ENCODE measurements at places on chromosomes 6 and 20.

DNA sequence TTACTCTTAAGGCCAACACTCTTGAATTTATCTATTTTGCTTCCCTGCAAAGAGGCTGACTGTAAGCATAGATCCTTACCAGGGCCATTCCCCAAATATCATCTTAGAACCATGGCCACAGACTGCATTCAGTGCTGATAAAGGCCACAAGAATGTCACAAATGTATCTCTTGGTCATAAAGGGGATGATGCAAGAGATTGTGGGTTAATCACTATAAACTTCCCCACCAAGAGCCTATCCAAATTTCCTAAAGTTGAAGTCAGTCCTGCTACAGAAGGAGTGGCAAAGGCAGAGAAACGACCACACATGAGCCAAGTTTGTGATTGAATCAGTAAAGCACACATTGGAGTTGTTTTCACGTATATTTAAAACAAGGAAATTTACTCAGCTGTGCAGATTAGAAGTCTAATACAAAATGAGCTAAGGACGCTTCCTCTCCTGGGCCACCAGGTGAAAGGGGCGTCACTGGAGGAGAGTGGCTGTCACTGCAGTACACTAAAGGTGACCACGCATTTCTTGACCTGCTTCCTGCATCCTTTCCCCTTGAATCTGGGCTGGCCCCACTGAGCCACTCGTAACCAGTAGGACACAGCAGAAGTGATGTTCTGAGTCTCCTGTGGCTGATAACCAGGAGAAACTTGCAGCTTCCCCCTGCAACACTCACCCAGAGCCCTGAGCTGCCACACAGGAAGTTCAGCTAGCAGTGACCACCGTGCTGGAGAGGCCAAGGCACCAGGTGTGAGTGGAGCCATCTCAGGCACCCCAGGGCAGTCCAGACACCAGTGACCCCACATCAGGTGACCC, 181.9 kb downstream of the SYNDIG1 start:
- no peak for DNase-seq

- DNase-seq, result no peak
Observed at GRCh38 chr6:37481711-37482605, 17.7 kb downstream of the CCDC167 start.

- DNase-seq, result peak; percentile 39
Observed at GRCh38 chr6:32153564-32154513, at the start of gene PPT2. Gene PPT2, plus strand, starts transcription at chr6:32154141. Its CDS starts 454 bp downstream, at chr6:32154595.

DNA sequence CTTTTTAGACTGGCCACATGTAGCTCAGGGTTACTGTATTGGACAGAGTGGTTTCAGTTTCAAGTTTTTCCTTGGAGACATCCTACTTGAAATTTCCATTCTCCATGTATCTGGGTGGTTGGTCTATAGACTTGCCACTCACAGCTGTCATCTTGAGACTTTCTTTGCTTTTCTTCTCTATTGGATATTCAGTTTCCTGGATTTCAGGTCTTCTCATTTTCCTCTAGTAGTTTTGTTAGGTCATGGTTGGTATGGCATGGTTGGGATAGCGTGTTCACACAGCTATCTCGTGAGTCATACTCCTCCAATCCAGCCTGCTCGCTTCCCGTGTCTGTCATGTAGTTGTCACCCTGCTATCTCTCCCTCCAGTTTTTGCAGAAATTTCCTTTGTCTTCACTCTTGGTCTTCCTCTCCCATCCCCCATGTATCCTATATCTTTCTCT, 48.3 kb downstream of the PTPN1 start:
- DNase-seq, result no peak

GRCh38 chr20:36631646-36632045, 14.3 kb downstream of the SLA2 start:
- no peak for DNase-seq

- DNase-seq, result no peak
Observed at GRCh38 chr6:6516666-6517458, 71.7 kb upstream of the LY86 start.

Data from HL-60 (cell line).